ENCODE measurements at places on chromosomes 11 and 22.
A peak's percentile ranks its signal among the peaks of the same experiment; 100 is the strongest.

- DNase-seq: no peak
These were observed 1.8 kb downstream of the PRSS23 start for GRCh38 chr11:86802146-86802545.

DNA sequence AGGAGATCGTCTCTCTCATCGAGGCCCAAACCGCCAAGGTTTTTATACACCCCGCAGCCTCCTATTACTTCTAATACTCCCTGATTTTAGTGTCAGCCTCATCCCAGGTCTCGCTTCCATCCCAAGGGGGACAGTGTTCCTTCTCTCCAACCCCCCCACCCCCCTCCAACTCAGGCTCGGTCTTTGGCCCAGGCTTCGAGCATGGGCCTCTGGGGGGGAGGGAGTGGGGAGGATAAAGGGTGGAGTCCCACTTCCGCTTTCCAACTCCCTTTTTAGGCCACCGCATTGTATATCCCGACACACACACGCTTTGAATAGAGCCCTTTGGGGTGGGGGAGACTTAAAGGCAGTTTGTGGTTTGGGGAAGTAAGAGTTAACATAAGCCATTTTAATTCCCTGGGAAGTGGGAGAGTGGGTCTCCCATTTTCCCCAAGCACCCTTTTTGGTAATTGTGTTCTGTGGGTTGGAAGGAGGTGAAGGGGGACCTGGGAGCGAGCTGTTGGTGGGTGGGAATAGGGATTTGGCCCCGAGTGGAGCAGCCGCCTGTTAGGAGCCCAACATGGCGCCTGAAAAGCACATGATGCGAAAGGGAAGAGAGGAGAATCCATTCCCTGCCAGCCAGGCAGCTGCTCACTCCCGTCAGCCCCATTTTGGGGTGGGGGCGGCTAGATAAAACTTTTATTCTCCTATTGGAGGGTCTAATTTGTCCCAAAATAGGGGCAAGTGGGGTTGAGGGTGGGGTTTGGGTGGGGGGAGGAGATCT lies 844 bp downstream of the PCF11 start:
- DNase-seq: peak; percentile 82

- peak; percentile 94 for DNase-seq
These were observed 592 bp upstream of the CTSC start for GRCh38 chr11:88337987-88338668.

DNA sequence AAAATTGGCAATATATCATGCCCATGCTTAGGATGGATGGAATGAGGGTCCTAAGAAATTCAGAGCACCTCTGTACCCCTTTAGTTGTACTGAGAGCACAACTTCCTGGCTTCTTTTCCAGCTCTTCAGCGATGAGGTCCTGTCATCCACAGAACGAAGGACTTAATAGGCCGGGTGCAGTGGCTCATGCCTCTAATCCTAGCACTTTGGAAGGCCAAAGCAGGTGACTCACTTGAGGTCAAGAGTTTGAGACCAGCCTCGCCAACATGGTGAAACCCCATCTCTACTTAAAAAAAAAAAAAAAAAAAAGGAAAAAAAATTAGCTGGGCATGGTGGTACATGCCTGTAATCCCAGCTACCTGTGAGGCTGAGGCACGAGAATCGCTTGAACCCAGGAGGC lies 125.3 kb upstream of the BMAL1 start:
- no peak for DNase-seq

GRCh38 chr11:75076671-75077070 lies 20.0 kb downstream of the OR2AT4 start:
- DNase-seq: no peak

DNA sequence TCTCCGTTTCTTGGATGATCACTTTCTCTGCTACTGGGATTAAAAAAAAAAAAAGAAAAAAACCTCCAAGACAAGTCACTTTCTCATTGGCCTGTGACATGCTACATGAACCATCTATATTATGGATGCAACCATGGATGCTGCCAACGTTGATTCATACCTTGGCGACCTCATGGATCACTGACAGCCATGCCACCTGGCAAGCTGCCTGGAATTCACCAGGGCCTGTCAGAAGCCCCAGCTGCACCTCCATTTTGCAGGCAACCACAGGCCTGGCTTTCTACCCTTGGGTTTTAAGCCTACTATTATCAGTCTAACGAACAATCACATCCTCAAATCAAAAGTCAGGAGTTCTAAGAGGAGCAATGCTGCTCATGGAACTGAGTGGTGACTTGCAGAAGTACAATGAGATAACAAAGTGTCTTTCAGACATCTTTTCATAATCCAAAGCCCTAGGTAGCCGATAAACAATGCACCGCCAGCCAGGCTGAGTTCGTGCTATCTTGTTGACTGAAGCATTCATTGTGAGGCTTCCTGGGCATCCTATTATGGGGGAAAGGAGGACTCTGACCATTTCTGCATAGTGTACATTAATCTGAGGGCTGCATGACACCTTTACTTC lies 48.0 kb upstream of the CADM1 start:
- DNase-seq: no peak

- peak; percentile 66 for DNase-seq
These were observed 41.9 kb downstream of the CSNK2A3 start for GRCh38 chr11:11311169-11311568.
